ENCODE measurements at places on chromosomes 2 and 18. TPM values are rescaled to one million over a fixed set of nuclear protein-coding genes. Genes with fewer than 3 reads are reported as not detected.

The CAVIN2 gene
- total RNA-seq: 16.9 TPM

The TDRD15 gene
- not detected for total RNA-seq

The CRACDL gene
- 0.24 TPM for total RNA-seq

The TMEM247 gene
- not detected for total RNA-seq

The CNTNAP5 gene
- total RNA-seq: not detected

The SPEG gene
- 8.5 TPM for total RNA-seq

The SEC11C gene
- total RNA-seq: 13.7 TPM

The KIF1A gene
- total RNA-seq: 2.7 TPM

The DLGAP1 gene
- under 0.01 TPM for total RNA-seq

The SLC14A1 gene
- total RNA-seq: not detected

The IL1R2 gene
- 6.1 TPM for total RNA-seq

The AQP4 gene
- not detected for total RNA-seq

The HADHA gene
- total RNA-seq: 125 TPM

The PSME4 gene
- 33.0 TPM for total RNA-seq

The IL1B gene
- 69.0 TPM for total RNA-seq

The FOXD4L1 gene
- under 0.01 TPM for total RNA-seq

The UGT1A1 gene
- not detected for total RNA-seq
